ENCODE measurements at places on chromosomes 11 and 22.

DNA sequence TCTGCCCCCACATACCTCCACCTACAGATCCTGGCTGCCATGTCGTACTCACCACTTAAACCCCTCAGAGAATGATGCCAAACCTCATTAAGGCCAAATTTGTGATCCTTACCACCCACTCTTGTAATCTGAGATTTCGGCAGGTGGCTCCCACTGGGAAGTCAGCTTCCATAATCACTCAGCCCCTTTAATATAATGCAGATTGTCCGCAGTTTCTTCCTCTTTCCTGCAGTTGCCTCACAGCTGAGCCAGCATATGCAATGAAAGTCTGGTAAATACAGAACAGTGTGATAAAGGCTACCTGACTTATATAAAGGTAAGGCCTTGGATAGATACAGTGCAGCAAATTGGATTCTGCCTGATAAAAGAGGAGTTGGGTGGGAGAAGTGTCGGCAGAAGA lies 515.2 kb upstream of the TENM4 start:
- no peak for DNase-seq

GRCh38 chr11:71282581-71283351 lies 30.4 kb upstream of the SHANK2 start:
- DNase-seq = no peak

- DNase-seq = no peak
Observed at GRCh38 chr11:133649040-133649439, 116.7 kb upstream of the OPCML start.

DNA sequence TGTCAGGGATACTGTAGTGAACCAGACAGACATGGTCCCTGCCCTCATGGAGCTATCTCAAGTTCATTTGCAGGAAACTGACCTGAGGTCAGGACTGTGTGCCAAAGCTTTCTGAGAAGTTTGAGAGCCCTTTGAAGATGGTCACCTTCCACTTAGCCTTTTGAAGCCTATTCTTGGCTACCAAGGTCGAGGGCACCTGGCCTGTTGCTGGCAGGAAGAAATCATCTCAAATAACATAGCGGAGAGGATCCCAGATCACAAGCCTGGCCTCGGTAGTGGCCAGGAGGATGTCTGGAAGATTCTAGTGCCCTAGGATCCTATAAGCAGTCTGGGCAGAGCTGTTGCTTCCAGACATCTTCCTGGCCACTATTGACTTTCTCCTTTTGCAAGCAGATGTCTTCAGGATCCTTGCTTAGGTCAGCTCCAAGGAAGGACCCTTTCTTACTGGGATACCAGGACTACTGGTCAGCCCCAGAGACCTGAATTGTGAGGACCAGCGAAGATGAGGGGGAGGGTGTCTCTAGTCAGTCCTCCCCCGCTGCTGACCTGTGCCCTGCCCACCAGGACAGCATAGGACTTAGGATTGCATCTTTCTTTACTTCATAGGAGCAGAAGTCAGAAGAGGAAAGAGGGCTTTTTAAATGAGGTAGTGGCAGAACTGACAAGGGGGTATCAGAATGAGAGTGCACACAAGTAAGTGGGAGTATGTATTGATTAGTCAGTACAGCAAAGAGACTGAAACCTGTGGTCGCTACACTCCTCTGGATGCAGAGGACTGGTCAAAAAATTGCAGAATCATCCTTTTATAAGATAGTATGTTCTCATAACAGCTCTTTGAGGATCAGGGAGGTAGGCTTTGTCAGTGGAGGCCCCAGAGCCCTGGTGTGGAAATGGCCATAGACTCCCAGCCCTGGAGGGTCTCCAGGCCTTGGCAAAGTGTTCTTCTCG lies 94.8 kb downstream of the TEAD1 start:
- no peak for DNase-seq
